NCI-H510A (cell line): ENCODE measurements at places on chromosomes 7 and 10.
A peak's percentile ranks its signal among the peaks of the same experiment; 100 is the strongest.

GRCh38 chr10:130003166-130003565 is 39.1 kb upstream of the EBF3 start:
- DNase-seq: no peak

GRCh38 chr10:63480237-63480636 is 14.5 kb upstream of the JMJD1C start:
- DNase-seq: no peak

DNA sequence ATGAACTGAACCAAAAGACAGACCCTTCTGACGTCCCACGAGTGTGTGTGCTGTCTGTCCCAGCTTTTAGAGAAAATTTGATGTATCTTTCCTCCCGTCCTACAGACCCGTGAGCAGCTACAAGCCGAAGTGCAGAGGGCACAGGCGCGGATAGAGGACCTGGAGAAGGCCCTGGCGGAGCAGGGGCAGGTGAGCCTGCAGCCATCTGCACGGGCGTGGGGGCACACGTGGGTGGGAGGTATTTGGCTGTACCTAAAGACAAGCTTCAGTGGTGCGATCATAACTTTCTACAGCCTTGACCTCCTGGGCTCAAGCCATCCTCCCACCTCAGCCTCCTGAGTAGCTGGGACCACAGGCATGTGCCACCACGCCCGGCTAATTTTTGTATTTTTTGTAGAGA is 41.7 kb upstream of the DPYSL4 start:
- DNase-seq: no peak

GRCh38 chr7:31744294-31744874 is 57.4 kb downstream of the PPP1R17 start:
- DNase-seq: peak; percentile 0

- DNase-seq: peak; percentile 52
These were observed 82.6 kb upstream of the PCGF5 start for GRCh38 chr10:91137822-91138221.

DNA sequence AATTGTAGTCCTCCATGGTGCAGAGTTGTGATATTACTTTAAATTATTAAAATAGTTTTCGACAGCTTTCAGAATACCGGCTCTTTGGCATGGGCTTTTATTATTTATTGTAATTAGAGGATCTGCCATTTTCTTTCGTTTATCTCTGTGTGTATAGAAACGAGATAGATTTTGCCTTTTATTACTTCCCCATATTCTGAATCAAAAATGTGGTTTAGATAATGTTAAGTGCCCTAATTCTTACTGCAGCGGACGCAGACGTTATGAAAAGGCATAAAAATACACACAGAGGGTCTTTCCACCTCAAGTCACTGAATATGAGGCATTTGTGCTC is 1.9 kb upstream of the ARID5B start:
- DNase-seq: no peak

DNA sequence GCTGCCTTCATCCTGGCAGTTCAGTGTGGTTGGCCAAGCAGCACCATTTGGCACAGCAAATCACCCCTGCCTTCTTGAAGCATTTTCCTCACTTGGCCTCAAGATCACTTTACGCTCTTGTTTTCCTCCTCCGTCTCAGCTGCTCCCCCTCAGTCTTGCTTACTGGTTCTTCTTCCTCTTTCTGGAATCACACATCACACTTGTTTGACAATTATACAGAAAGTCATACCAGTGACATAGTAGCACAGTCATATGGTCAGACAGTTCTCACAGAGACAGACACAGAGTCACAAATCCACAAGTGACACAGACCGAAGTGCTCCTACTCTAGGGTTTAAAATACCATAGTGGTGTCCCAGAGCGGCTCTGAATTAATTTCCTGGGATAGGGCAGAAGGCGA is 43.8 kb upstream of the ARL4A start:
- DNase-seq: no peak

DNA sequence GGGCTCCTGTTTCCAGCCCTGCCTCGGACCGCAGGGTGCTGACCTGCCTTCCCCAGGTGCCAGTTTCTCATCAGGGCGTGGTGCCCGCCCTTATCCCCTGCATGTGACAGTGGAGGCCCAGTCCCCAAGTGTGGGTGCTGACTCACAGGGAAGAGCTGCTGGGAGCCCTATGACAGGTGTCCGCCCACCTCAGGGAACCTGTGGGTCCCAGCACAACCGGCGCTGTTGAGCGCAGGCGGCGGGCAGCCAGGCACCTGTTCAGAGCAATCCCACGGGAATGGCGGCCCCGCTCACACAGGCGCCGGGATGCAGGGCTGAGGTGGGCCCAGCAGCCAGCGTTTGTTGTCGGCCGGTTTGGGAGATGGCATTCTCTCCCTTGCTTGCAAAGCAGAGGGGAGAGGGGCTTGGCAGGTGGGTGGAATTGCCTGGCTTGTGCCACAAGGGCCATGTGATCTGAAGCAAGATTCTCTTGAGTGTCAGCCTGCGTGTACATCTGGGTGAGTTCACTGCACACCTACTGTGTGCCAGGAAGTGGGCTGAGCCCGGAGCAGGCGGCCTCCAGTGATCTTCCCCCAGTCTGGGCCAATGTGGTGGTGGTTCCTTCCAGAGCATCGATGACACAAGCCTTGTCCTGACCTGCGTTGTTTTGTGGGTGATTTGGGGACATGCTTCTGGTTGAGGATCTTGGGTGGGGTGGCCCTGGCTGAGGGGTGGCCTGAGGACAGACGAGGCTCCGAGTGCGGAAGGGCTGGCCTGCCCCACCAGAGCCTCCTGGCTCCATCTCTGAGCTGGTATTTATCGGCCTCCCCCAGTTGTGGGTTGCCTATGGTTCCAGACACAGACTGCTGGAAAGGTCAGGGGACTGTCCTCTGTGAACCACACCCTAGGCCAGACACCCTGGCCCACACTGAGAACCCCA is 2.4 kb downstream of the PWWP2B start:
- DNase-seq: no peak

DNA sequence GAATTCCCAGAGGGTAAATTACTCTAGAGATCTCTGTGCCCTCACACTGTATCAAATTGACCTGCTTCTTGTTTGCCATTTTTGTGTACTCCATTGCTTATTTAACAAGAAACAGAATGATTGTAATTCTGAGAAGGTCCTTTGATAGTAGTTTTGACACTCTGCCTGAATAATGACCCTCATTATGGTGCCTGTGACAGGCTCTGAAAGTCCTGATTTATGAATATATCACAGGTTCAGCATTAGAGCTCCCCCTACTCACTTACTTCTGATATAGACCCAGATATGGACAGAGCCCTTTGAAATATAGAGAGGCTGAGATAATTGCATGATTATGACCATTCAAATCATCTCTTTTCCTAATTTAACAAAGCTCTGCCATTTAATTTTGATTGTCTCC is 465.2 kb downstream of the MDFIC start:
- no peak for DNase-seq

DNA sequence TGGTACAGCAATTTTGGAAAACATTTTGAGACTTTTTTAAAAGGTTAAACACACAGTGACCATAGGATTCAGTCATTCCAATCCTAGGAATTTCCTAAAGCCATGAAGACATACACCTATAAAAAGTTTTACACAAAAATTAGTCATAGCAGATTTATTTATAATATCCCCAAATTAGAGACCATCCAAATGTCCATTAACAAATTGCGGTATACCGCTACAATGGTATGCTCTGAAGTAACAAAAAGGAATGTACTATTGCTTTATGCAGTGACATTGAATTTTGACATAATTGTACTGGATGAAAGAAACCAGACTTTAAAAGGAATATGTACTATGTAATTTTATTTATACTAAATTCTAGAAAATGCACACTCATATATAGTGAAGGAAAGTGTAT is 362.8 kb downstream of the HGF start:
- no peak for DNase-seq

GRCh38 chr7:157475095-157475494 is 138.3 kb downstream of the DNAJB6 start:
- no peak for DNase-seq

GRCh38 chr10:35399414-35400009 is 63.2 kb downstream of the CCNY start:
- no peak for DNase-seq

DNA sequence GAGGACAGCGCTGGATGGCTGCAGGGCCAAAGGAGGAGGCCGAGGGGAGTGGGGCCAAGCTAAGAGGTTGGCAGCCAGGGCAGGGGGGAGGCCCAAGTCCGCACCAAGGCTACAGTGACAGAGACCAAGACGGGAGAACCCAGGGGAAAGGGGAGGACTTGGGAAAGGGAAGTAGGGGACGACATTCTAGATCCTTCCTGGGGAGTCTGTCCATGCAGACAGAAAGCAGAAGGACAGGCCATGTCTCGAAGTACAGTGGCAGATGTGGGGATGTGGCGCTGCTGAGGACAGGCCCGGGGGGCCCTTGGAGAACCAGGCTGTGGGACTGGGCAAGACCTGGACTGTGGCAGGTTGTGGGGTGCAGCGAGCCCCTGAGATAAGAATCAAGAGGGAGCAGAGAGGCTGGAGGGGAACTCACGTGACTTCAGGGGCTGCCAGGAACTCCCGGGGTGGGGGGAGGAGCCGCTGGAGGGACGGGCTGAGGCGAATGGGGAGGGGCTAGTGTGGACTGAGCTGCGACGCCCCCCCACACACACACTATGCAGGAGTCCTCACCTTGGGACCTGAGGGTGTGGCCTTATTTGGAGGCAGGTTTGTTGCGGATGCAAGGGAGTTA is 68.5 kb upstream of the TNRC18 start:
- DNase-seq: no peak

DNA sequence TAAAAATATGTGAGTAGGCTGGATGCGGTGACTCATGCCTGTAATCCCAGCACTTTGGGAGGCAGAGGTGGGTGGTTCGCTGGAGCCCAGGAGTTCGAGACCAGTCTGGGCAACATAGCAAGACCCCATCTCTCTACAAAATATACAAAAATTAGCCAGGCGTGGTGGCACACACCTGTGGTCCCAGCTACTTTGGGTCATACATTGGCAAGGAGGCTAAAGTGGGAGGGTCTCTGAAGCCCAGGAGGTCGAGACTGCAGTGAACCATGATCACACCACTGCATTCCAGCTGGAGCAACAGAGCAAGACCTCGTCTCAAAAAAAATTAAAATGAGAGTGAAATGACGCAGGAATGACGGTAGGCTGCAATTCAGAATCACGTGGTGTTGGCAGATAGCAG is 64.7 kb upstream of the SH2B2 start:
- no peak for DNase-seq

DNA sequence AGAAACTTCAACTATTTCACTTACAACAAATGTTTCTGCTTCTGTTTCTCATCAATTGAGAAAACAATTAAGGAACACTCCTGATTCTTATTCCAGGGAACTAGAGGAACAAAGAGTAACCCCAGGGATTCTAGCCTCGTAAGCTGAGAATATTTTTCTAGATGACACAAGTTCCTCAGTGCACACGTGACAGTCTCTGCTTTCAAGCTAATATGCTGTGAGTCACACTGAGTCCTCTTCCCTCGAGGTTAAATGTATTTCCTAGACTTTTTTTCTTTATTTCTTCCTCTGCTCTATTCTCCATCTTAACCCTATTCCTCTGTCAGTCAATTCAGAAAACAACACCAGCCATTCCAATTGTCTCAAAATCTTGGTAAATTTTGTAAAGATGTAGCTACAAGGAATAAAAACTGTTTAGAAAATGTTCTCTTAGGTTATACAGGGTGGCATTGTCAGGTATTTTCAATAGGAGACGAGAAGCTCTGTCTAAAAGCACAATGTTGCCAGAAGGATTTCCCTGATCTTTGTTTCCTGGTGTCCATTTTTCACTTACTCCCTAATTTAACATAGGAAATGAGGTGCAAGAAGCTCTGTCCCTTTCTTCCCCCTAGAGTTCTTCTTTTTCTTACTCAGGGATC is 5.8 kb upstream of the C1GALT1 start:
- no peak for DNase-seq
